ENCODE measurements at places on chromosomes 13 and 19.

DNA sequence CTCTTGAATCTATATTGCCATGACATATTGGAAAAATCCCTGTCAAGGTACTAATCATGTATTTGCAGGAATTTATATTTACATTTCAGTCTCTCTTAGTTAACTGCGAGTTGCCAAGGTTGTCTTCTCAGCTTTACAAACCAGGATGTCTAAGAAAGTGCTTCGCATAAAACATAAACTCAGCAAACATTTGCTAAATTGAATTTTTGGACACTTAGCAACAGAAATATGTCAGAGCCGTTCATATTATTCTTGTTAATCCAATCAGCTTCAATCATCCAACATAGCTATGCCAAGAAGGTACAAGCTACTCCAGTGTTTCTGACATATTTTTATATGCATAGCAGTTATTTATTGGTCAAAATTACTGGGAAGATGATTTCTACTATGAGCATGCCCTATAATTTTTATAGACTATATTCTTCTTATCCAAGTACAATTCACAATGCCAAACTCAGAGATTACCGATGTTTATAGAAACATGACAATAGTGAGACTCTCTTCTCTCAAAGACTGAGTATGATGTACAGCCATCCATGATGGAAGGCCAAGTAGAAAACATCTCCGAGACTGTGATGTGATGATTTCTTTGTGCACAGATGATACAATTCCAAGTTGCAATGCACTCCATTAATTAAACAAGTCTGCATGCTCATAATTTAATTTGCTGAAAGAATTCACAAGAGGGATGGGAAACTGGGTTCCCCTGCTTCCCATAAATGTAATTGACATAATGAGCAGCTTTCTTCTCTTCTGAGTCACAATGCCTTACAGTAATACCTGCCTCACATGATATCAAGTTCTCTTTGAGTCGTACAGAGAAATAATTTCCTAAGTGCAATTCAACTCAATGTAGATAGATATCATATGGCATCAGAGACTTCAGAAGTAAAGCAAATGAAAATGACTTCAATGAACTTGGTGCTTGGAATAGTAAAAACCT lies 776.3 kb downstream of the EFNB2 start:
- DNase-seq = no peak

GRCh38 chr19:52533901-52534300 lies 6.4 kb downstream of the ZNF808 start:
- DNase-seq = no peak

DNA sequence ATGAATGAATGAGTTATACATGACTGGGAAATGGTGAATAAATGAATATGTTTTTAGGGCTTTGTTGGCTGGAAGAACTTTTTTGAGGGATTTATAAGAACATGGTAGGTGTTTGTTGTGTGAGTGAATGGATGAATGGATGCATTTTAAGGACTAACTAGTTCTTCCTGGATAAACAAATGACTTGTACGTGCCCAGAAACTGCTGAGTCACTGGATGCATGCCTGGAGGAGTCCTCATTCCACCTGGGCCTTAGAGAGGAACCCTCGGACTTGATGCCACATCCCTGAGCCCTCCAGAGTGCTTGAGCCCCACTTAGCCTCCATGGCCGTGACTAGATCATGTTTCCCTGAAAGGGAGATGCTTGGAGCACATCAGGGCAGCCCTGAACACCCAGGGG lies 153.4 kb downstream of the DPF1 start:
- no peak for DNase-seq

DNA sequence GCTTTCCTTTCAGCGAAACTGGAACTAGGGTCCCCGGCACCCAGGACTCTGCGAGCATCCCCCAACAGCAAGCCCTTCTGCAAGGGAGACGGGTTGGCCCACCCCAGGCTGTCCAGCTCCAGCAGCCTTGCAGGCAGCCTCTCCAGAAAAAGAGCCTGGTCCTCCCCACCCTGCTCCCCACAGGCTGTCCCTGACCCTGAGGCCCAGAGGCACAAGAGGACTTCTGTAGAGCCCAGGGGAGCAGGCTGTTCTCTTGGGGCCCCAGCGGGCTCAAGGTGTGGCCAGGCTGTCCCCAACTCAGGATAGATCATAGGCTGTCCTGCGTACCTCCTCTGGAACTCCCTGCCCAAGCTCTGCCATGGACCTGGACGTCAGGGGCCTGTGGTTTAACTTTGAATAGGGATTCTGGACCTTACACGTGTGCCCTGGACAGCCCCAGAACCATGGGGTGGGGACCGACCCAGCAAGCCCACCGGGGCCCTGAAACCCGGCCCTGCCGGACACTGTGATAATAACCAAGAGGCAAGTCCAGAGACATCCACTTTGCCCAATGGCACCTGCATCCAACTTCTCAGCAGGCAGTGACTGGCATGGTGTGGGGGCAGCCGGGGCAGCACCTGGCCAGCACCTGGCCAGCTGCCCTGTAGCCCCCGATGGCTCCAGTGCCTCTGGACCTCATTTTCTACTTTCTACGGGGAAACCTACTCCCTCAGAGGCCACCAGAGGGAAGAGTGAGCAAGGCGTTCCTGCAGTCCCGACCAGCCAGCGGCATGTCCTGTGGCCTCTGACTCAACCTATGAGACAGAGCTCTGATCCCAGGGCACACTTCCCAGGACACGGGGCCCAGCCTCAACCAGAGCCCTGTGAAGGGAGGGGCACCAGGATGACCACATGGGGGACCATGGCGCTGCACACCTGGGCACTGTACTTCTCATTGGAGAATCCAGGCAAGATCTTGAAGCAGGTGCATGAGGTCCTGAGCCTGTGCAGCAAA lies 50.9 kb upstream of the TPM4 start:
- no peak for DNase-seq

DNA sequence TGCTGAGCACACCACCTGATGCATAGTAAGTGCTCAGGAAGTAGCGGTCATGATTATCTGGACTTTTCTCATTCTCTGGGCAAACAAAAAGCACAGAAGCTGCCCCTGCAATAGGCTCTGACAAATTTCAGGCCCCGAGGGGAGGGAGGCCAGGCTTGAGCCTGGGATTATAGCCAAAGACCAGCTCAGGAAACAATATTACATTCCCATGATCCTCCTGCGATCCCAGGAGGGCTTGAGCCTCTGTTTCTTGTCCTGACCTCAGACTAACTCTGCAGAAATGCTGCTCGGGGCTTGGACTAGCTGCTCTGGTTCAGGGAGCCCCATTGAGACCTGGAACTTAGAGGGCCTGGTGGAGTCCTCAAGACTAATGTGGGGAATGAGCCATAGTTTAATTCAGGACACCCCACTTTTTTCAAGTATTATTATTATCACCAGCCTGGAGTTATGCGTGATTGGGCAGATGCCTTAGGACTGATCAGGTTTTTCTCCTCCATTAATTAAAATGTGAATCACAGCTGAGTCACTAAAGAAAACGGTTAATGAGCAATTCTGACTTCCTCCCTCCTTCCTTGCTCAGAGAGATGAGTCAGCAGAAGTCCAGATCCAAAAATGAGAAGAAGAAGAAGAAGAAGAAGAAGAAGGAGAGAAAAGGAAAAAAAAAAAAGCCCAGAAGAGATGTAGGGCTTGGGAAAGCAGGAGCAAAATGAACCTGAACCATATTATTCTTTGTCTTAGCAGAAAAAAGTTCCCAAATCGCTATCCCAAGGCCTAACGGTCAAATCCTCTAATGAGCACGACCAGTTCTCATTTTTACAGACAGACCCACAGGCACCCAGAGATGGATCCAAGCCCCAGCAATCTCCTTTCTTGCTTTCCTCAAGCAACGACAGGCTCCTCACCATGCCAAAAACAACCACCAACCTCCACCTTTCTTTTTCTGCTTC lies 107.2 kb downstream of the CACNA1A start:
- no peak for DNase-seq

- DNase-seq = no peak
Measured at GRCh38 chr13:111247552-111247951, 72.9 kb upstream of the TEX29 start.

DNA sequence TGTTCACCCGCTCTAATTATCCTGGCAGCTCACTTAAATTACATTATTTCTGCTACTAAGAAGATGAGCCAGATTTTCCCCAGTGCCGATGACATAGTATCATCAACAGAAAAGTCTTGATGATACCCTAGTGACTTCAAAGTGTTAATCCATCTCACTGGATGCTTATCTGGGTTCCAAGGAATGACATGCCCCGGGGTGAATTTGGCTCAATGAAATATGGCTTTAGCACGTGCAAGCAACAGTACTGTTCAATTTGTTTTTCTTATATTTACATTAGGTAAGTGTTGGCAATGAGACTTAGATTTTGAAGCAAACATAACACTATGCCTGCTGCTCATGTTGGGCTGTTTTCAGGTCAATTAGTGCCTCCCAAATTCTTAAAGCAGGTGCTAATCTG lies 548.2 kb upstream of the SLITRK1 start:
- DNase-seq = no peak

DNA sequence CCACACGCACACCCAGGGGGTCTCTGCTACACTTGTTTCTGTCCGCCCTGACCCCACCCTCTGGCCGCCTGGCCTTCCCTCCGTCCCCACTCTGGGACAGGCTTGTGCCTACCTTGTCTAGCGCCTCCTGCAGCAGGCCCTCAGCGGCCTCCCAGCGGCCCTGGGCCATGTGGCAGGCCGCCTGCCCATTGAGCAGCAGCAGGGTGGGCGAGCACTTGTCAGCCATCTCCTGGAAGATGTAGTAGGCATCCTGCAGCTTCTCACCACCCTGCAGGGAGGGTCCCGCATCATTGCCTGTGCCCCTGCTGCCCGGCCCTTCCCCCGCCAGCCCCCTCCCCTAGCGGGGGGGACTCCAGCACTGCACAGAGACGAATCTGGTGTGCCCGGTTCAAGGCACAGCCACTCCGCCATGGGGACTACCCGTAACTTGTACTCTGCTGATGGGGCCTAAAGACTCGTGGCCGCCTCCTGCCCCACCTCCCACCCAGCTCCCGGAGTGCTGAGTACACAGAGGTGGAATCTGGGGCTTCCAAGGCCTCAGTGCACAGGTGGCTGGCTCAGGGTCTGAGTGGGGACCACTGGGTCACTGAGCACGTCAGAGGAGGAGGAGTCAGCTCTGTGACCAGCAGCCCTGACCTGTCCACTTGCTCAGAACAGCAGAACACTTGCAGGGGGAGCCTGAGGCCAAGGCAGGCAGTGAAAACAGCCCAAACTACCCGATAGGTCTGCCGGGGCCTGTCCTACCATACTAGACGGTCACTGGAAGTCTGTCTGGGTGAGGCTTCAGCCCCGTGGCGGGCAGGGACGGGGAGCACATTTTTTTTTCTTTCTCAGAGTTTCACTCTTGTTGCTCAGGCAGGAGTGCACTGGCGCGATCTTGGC lies 7.4 kb upstream of the CERS1 start:
- DNase-seq = no peak

GRCh38 chr13:45847554-45848224 lies 3.9 kb downstream of the SIAH3 start:
- peak; percentile 66 for DNase-seq

- no peak for DNase-seq
Measured at GRCh38 chr13:27827646-27828045, 35.4 kb downstream of the GSX1 start.

- DNase-seq = peak; percentile 71
Measured at GRCh38 chr19:19459707-19460251, 54.3 kb downstream of the GATAD2A start.

- DNase-seq = no peak
Measured at GRCh38 chr13:50587115-50587514, 256.4 kb downstream of the DLEU7 start.

DNA sequence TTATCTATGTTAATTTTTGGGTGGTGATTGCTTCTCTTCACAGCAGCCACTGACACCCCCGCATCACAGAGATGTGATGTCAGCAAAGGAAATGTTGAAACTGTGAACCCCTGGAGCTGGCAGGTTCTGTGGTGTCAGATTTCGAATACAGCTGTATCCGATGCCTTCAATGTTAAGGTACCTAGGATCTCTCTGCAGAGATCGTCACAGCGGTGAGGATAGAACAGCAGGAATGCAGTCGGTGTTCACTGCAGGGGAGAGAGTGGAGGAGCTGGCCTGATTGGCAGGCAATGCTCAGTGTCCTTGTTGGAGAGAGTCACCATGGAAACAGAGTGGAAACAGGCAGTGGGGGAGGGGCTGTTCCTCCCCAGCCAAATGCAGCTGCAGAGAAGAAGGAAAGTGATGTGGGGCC lies 79.5 kb upstream of the ZNF835 start:
- DNase-seq = no peak

DNA sequence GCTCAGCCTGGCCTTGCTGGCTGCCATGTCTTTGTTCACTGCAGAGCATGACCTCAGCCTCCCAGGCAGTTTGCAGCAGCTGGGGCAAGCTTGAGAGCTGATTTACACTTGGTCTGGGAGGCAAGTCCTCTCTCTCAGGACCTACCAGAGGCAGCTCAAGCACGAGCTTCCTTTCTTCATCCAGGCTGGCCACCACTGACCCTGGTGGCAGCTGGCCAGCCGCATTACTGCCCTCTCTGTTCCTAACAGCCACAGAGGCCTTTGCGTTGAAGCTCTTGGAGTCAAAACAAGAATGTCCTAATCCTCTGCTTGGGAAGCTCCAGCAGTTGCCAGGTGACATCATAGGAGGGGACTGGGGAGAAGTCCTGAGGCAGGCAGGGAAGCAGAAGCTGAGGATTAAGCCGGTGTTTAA lies 85.7 kb downstream of the NUFIP1 start:
- no peak for DNase-seq

- no peak for DNase-seq
Measured at GRCh38 chr19:39109641-39110040, 15.9 kb upstream of the PAK4 start.

DNA sequence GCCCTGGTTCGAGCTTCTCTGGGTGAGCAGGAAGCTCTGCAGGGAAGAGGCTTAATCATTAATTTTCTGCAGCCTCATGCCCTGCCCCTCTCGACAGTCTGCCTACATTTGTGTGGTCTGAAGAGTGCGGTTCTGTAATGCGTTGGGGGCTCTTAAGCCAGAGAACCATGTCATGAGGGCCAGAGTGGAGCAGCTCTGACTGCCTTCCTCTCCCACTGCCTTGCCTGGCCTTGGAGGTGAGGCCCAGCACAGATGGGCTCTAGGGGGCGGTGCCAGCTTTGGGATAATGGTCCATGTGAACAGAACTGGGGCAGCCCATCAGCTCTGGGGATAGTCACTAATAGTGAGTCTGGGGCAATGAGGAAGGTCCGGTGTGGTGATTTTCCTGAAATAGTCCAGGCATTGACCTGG lies 5.7 kb downstream of the FGF9 start:
- DNase-seq = no peak

Measured in central memory CD4-positive, alpha-beta T cell (primary cell).